ENCODE measurements at places on chromosomes 11 and 22.

DNA sequence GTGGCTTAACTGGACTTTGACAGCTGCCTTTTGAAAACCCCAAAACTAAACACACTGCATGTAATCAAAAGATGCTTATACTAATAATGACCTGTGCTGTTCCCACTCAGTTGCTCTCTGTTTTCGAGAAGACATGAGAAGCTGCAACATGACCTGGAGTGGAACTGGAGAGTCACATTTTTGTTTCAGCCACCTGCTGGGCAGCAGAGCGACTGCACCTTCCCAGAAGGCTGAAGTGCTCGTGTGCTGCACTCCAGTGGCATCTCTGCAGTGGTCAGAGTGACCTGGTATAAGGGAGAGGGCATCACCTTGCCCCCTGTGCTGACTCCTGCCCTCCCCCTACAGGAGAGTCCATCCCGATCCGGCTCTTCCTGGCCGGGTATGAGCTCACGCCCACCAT is 8.6 kb downstream of the THYN1 start:
- DNase-seq = no peak

DNA sequence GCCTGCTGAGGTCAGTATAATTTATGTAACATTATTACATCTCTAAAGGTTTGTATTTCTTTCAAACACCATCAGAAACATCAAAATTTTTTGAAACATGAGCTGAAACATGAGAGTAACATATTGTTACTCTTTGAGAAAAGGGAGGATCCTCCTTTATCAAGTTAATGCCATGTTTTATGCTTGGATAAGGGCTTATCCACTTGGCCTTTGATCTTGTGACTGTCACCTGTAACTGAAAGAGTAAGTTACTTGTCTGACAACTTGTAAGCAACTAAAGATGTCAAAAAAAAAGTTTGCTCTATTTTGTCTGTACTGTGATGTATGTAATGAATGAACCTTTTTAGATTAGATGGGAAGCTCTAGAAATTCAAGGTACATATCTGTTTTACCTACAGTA is 59.6 kb downstream of the FAR1 start:
- DNase-seq = no peak

DNA sequence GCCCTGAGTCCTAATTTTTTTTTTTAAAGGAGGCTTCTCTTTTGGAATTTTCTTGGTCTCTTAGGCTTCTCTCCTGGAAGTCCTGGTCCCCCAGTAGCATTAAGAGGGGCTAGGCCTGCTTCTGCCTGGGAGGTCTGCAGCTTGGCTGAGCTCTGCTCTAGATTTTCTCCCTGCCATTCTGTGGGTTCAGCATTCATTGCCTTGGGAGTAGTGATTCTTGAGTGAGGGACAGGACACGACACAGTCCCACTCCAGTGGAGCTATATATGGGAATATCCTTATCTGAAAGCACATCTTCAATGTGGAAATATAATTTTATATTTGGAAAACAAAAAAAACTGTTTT is 3.7 kb downstream of the IGSF22 start:
- DNase-seq = no peak

DNA sequence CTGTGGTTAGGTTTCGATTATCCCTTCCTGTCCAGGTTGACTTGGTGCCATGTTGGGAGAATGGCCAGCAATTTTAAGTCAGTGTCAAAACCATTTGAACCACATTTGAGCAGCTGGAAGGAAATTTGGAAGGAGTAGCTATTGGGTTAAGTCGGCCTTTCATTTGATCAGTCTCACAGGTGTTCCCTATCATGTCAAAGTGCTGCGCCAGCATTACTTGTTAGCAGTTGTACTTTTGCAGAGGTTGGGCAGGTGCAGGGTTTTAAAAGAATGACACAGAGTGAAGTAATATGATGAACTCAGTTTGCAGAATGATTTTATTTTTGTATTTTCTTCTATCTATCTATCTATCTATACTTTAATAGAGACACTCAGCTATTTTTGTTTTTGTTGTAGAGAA is 6.4 kb upstream of the TYMP start:
- DNase-seq = no peak

DNA sequence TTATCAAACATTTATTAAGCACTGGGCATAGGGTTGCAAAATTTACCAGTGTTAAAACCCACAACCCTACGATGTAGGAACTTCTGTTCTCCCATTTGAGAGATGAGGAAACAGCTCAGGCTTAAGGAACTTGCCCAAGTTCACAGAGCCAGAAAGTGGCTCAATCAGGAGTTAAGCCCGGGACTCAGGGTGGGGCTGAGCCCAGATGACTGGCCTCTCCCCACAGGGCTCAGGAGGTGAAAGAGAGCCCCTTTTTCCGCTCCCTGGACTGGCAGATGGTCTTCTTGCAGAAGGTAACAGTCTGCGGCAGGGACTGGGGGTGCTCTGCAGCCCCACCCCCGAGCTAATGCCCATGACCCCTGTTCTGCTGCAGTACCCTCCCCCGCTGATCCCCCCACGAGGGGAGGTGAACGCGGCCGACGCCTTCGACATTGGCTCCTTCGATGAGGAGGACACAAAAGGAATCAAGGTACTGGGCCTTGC is 5.6 kb upstream of the ANKRD13D start:
- DNase-seq = no peak

DNA sequence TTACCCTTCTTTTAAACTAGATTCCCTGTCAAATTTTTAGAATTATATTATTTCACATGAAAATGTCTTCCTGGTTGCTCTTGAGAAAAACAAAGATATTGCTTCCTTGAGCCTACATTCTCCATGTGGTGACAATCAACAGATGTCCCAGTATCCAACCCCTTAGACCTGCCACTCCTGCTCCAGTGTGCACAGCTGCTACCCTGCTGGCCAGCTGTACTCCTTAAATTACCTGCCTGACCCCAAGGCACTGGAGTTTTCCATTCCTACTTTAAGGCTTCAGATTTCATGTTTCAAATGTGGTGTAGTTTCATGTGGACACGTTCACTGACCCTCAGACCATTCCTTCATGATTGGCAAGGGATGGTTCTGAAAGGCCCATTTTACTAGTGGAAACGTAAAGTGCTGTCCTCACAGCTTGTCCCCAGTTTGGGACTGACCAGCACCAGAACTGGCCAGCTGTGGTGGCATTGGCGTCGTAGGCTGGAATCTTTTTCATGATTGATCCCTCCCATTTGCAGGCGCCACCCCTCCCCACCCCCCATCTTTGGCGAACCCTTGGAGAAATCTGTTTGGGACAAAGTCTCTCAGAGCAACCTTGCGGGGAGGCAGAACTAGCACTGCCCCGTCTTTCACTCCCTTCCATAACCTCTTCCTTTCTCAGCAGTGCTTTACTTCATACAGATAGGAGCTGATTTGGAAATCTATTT is 123.5 kb downstream of the DBX1 start:
- DNase-seq = no peak

GRCh38 chr11:119481667-119482400 is 58.9 kb upstream of the THY1 start:
- DNase-seq = no peak

- no peak for DNase-seq
These were observed 4.7 kb upstream of the AP1B1 start for GRCh38 chr22:29393019-29393608.

GRCh38 chr11:126419801-126420697 is 64.6 kb downstream of the ST3GAL4 start:
- DNase-seq = no peak

GRCh38 chr11:8459711-8460399 is 134.2 kb downstream of the STK33 start:
- DNase-seq = no peak

DNA sequence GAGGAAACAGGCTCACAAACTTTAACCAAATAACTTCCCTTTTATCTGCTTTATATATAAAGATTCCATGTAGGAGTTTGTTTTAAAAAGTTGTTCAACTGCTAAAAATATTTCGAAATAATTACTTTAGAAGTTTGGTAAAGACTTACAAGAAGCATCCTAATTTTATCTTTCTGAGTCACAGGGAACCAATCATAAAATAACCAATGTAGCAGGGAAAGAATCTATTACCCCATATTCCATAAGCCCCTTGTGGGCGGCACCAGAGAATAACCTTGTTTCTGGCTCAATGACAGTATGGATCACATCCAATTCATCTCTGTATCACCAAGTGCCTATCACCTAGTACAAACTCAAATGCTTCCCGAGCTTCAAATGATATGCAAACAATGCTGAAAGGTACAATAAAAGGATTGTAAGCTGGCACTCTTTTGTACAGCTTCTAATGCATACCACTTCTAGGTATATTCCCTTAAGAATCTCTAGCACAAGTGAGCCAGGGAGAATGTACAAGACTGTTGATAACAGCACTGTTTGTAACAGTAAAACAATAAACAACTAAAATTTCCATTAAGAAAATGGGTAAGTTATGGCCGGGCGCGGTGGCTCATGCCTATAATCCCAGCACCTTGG is 158.4 kb downstream of the ATG16L2 start:
- DNase-seq = no peak

DNA sequence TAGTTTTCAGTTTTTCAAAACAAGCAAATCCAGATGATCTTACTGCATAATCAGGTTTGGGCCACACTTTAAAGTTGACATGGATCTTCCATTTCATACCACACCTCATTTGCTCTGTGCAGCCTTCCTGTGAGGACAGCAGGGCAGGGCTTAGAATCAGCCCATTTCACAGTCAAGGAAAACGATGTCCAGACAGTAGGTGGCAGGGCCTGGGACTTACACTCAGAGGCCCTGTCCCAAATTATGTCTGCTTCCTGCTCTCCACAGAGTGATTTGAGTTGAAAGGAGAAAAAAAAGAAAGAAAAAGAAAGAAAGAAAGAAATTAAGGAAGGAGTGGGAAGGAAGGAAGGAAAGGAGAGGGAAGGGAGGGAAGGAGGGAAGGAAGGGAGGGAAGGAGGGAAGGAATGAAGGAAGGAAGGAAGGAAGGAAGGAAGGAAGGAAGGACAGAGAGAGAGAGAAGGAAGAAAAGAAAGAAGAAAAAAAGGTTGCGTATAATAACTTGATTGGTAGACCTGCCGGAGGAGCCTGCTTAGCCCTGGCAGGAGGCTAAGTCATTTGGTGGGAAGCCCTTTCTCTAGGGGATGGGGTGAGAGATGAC is 23.6 kb downstream of the TSKU start:
- no peak for DNase-seq

DNA sequence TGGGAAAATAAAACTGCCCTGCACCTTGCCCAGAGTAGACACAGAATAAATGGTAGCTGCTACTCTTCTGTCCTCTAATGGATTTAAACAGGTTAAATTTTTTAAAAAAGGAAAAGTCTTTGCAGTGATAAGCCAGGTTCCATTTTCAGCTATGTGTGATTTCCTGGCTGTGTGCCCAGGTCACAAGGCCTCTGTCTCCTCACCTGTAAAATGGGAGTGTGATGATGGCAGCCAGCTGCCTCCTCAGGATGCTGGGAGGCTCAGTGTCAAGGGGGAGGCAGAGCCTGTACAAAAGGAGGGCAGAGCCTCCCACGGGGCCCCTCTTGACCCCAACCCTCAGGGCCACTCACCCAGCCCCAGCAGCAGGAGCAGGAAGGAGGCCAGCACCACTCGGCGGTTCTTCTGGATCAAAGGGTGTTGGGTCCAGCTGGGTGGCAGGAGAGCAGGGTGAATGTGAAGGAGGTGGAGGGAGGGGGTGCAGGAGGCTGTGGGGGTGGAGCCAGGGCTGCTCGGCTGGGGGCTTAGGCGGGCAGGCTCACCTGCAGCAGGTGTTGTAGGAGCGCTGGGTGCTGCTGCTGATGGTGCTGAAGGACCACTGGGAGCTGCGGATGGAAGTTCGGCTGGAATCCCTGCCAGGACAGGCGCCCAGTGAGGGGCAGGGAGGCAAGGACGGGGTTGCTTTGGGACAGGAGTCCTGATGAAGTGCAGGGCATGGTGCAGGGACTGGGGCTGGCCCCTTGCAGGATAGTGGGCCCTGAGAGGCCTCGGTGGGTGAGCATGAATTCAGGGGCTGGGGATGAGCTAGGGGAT is 1.9 kb downstream of the TMEM134 start:
- no peak for DNase-seq

DNA sequence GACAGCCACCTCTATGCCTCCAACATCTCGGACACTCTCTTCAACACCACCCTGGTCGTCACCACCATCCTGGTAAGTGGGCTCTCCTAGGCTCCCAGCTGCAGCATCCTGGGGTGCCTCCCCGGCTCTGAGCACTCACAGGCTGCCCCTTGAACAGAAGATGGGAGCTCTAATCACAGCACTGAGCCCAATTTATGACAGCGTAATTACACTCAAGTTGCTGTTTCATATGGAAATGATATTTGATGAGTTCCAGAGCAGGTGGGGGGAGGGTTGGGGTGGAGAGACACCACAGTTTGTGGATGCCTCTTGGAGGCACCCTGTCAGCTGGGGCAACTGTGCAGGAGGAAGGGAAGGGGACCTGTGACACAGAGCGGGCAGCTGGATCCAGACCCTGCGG is 125.3 kb upstream of the TBCEL start:
- no peak for DNase-seq

Measured in stimulated activated CD4-positive, alpha-beta T cell treated with anti-CD3 and anti-CD28 coated beads, Interleukin-15, amount 100 ng/mL, for 1 hour (primary cell).